Fibroblast of skin of scalp (primary cell): ENCODE measurements at places on chromosomes 2 and 18.
A peak's percentile ranks its signal among the peaks of the same experiment; 100 is the strongest.

- peak; percentile 96 for DNase-seq
These were observed 15.0 kb upstream of the MYO1B start for GRCh38 chr2:191230174-191230573.

DNA sequence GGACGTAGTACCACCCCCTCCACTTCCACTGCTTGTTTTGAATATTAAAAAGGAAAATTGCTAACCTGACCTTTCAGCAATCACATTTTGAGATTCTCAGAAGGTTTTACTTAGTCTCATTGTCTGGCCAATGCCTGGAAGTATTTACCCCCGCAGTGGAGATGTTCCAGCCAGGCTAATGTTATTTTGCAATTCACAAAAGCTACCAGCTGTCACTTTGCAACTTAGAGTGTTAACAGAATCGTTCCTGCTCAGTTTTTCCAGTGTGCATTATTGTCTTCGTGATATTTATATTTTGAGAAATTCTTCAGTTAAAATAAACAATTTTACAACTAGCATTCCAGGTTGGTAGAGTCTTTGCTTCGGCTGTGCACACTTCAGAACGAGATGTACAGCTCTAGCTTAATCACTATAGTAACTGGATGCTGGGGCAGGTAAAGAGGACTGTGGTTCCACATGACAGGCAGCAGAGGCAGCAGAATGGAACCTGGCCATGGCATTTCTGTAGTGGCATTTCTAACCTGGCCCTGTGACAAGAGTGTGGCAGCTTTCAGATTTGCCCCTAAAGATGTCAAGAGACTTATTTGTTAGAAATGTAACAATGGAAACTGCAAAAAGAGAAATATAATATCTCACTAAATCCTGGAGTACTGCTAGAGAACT is 85.1 kb downstream of the DTNA start:
- DNase-seq: no peak

DNA sequence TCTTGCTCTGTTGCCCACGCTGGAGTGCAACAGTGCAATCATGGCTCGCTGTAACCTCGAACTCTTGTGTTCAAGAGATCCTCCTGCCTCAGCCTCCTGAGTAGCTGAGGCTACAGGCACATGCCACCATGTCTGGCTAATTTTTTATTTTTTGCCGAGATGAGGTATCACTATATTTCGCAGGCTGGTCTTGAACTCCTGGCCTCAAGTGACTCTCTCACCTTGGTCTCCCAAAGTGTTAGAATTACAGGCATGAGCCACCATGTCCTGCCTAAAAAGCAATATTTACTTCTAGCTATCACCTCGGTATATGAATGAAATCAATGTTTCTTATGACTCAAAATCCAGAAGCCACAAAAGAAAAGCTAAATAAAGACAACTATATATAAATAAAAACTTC is 2.2 kb downstream of the BUB1 start:
- no peak for DNase-seq

DNA sequence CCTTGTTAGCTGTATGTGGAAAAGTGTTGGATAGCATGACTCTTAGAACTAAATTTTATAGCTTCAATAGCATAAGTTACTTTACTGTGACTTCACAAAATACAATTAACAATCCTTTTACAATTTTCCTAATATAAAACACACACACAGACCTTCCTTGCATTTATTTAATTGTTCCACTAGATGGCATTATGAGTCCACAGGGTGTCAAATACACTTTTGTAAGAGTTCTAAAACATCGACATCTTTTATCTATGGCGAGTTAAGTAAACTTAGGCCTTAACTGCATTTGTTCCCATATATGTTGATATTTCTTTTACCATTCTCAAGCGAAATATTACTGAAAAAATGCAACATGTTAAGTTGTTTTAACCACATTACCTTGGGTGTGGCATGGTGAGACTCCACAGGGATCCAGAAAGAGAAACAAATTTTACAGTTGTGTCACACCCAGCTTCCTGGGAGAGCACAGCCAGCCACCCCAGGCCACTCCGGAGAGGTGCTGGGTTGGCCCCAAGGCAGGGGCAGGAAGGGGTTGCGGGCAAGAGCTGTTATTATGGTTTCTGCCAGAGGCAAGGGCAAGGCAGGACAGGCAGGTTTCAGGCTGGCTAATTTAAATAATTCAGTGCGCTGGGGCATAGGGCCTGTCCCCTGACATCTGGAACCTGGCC is 312.4 kb upstream of the MC4R start:
- DNase-seq: peak; percentile 33

- DNase-seq: no peak
These were observed 64.6 kb downstream of the COLEC12 start for GRCh38 chr18:435940-436339.

- DNase-seq: peak; percentile 9
These were observed 40.6 kb downstream of the TRABD2A start for GRCh38 chr2:84840306-84840705.

DNA sequence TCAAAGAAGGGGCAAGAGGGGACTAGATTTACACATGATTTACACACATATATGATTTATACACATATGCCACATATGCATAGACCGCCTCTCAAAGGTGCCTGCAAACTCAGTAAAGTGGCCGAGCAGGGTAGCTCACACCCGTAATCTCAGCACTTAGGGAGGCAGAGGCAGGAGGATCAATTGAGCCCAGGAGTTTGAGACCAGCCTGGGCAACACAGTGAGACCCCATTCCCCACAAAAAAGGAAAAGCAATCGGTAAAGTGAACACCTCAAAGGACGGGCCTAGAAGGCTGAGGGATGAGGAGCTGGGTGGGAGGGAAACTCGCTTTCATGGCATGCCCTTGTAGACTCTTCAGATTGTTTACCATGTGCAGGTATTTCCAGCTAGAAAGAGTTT is 5.1 kb downstream of the ANKRD39 start:
- DNase-seq: no peak

DNA sequence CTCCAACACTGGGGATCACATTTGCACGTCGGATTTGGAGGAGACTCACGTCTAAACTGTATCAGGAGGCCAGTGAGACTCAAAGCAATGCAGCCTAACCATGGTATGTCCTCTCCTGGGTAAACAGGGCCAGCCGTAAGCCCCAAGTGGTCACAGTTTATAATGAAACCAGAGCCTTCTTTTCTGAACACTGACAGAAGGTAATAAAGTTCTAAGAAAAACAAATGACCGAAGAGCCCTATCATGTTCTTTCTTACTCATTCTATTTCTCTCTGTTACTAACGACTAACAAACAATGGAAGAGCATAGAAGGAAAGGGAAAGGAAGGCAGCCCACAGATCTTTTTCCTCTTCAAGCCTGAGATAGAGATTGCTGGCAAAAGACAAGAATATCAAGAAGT is 796.8 kb upstream of the SOX11 start:
- DNase-seq: no peak

- DNase-seq: no peak
These were observed 99.4 kb downstream of the ZNF516 start for GRCh38 chr18:76395609-76396008.

- DNase-seq: no peak
These were observed 254.1 kb downstream of the GLI2 start for GRCh38 chr2:120989512-120990441.

DNA sequence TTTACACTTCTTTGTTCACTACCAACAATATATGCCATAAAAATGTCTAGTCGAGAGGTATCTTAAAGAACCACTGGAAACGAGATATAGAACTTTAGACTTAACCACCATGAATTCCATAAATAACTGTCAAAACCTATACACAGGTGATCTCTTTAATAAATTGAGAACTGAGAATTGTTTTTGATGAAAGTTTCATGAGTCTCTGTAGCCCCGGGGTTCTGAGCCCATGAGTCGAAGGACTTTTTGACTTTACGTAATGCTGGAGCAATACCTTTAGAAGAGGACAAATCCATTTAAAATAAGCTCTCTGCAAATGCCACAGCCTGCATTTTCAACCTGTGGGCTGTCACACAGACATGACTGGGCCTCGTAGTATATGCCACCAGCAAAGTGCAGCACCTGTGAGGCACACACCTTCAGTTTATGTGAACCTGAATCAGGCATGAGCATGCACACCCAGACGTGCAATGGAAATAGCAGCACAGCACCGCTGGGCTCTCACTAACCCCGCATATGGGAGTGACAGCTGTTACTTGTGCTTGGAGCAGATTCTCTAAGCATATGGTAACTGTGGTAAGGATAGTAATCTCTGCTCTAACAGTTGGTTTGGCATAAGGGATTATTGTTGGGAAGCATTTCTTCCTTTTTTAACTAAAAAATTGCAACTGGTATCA is 383.2 kb downstream of the SOCS6 start:
- DNase-seq: no peak

GRCh38 chr2:218435003-218435982 is 16.4 kb downstream of the VIL1 start:
- DNase-seq: no peak

GRCh38 chr2:181152701-181153100 is 172.3 kb downstream of the UBE2E3 start:
- peak; percentile 44 for DNase-seq

DNA sequence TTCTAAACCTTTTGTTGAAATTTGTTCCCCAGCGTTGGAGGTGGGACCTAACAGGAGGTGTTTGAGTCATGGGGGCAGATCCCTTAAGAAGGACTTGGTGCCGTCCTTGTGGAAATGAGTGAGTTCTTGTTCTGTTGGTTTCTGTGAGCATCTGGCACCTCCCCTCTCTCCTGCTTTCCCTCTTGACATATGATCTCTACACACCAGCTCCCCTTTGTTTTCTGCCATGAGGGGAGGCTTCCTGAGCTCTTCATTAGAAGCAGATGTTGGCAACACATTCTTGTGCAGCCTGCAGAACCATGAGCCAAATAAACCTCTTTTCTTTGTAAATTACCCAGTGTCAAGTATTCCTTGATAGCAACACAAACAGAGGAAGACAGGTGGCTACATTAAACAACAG is 23.8 kb downstream of the NABP1 start:
- peak; percentile 29 for DNase-seq

DNA sequence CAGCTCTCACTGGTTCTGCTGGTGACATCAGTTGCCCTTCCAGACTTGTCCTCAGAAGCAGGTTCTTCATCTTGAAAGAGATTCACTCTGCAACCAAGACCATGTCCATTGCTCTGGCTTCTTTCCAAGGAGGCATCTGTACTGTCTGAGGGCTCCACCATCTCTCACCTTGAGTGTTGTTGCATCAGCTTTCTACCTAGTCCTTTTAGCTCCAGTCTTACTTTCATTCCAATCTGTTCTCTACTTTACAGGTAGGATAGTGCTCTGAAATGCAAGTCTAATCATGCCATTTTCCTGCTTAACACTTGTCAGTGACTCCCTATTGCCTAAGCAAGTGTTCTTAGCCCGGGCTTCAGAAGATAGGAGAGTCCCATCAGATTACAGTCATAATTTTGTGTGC is 117.7 kb downstream of the EN1 start:
- DNase-seq: no peak

- DNase-seq: no peak
These were observed 5.8 kb upstream of the PIEZO2 start for GRCh38 chr18:11155034-11155759.

DNA sequence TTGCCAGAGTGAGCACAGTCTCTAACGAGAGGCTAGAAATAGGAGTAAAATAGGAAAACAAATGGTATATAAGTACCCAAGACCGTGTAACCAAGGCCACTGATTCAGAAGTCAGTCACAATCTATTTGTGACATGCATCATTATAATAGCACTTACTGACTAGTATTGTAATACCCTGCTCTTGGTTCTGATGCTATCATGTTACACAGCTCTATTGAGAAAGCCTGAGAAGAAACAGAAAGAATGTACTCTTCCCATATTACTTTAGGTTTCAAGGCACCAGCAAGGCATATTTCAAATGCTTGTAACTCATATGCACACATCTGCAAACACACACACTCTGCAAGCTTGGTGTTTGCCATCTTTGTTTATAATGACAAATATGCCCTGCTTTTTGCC is 746.4 kb downstream of the SLC4A3 start:
- DNase-seq: peak; percentile 9

- no peak for DNase-seq
These were observed 25.1 kb upstream of the GPR75 start for GRCh38 chr2:53884883-53885282.

GRCh38 chr2:667332-667999 is 9.7 kb downstream of the TMEM18 start:
- peak; percentile 53 for DNase-seq

- no peak for DNase-seq
These were observed 157.8 kb upstream of the DAPL1 start for GRCh38 chr2:158637357-158637756.

- peak; percentile 77 for DNase-seq
These were observed 31.2 kb downstream of the STAMBP start for GRCh38 chr2:73859721-73860586.
